ENCODE measurements at places on chromosomes 1 and 21. TPM values are rescaled to one million over a fixed set of nuclear protein-coding genes. Genes with fewer than 3 reads are reported as not detected.

- DNase-seq, result peak; percentile 85
Observed at GRCh38 chr1:202235856-202236837, 42.5 kb downstream of the LGR6 start.

Gene TTLL7
- 17.9 TPM for polyA plus RNA-seq

DNA sequence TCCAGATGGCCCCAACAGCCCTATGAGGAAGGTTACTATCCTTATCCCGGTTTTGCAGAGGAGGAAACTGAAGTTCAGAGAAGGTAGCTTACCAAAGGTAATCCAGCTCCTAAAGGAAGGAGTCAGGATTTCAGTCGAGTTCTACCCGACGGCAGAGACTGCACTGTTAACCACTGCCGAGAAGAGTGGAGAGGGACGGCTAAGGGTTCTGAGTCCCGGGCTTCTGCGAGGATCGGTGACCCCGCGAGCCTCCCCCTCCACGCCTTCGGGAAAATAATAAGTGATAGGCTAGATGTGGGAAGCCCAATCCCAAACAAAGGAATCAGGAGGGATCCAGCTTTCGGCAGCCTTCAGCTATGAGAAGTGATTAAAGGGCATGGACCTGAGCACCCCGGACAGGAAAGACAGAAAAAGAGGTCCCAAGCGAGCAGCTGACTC, 587 bp downstream of the TMEM53 start:
- no peak for DNase-seq

DNA sequence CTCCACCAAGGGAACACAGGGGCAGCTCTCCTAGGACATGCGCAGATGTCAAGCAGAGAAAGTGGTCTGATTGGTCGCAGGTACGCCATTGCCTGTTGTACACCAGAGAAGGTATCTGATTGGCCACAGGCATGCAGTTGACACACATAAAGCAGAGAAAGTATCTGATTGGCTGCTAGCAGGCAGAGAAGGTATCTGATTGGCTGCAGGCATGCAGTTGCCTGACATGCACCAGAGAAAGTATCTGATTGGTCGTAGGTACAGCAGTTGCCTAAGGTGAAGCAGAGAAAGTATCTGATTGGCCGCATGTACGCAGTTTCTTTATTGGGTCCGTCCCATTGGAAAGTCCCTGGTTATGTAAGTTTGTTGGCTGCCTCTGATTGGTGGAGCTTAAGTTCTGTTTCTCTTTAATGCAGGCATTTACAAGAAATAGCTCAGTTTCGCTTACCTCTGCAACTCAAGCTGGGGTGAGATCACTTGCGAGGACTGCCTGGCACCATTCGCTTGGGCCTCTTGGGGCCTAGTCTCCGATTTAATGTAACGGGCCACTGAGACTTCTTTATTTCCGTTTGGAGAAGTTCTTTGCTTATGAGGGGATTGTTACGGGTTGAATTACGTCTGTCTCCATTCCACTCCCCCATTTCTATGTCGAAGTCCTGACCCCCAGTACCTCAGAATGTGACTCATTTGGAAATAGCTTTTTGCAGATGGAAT, 74.2 kb downstream of the SIK1 start:
- no peak for DNase-seq

- DNase-seq, result no peak
Observed at GRCh38 chr1:47679826-47680225, 242.0 kb downstream of the FOXD2 start.

DNA sequence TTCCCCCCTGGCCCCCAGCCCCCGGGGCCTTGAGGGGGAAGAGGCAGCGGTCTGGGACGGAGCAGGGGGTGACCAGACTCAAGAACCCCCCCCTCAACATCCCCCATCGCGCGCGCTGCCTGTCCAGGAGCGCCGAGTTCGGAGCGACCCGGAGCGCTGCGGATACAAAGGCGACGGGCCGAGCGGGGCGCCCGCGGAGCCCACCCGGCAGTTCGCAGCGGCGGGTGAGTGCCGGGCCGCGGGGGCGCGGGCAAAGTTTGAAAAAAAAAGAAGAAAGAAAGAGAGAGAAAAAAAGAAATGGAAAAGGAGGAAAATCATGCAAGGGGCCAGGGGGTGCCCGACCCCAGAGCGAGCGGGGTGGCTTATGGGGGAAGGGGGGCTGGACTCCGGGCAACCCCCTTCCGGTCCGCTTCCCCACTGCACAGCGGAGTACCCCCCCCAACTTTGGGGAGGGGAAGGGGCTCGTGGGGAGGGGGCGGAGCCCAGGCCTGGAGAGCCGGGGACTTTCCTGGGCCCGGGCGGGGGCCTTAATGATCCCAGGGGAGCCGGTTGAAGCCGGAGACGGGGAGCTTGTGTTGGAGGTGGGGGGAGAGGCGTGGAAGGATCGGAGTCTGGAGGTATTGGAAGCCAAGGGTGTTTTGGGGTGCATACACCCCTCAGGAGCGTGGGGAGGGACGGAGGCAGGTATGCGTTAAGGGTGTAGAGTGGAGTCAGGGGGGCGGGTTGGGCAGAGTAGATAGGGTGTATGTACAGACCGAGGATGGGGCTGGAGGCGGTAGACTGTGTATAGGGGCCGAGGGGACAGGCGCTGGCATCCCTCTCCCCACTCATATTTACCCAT, 502 bp downstream of the VANGL2 start:
- DNase-seq, result no peak

Data from AG04450 (cell line).